ENCODE measurements at places on chromosomes 3 and 15.

- DNase-seq, result no peak
Observed at GRCh38 chr3:14223595-14223994, 45.0 kb downstream of the LSM3 start.

GRCh38 chr3:9808345-9809037 lies 1.6 kb upstream of the TTLL3 start:
- no peak for DNase-seq

GRCh38 chr15:42819786-42820185 lies 82.9 kb upstream of the CDAN1 start:
- no peak for DNase-seq

GRCh38 chr15:78637776-78638435 lies 3.1 kb downstream of the CHRNB4 start:
- DNase-seq, result no peak

- no peak for DNase-seq
Observed at GRCh38 chr3:36196058-36196457, 184.2 kb upstream of the STAC start.

DNA sequence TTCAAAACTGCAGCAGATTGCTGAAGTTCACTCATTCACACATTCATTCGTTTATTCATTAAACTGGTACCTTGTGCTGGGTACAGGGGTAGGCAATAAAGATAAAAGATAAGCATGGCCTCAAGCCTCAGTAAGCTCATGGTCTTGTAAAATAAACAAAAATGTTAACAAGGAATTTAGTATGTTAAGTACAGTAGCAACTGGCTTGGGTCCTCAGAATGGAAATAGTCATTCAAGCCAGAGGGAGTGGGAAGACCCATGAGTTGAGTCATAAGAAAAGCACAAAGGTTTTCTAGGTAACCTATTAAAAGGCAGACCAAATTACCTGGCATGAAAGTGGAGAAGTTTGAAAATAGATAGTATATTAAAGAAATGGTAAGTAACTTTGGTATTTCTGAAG lies 163.3 kb downstream of the CDIN1 start:
- DNase-seq, result no peak

- no peak for DNase-seq
Observed at GRCh38 chr15:46471096-46471495, 836.3 kb downstream of the SQOR start.

GRCh38 chr15:70091726-70092463 lies 5.8 kb downstream of the TLE3 start:
- no peak for DNase-seq

Measured in GM04503 (cell line).